ENCODE measurements at places on chromosomes 1 and 21.

- peak; percentile 90 for DNase-seq
These were observed 30.7 kb upstream of the KIAA1614 start for GRCh38 chr1:180881806-180882509.

DNA sequence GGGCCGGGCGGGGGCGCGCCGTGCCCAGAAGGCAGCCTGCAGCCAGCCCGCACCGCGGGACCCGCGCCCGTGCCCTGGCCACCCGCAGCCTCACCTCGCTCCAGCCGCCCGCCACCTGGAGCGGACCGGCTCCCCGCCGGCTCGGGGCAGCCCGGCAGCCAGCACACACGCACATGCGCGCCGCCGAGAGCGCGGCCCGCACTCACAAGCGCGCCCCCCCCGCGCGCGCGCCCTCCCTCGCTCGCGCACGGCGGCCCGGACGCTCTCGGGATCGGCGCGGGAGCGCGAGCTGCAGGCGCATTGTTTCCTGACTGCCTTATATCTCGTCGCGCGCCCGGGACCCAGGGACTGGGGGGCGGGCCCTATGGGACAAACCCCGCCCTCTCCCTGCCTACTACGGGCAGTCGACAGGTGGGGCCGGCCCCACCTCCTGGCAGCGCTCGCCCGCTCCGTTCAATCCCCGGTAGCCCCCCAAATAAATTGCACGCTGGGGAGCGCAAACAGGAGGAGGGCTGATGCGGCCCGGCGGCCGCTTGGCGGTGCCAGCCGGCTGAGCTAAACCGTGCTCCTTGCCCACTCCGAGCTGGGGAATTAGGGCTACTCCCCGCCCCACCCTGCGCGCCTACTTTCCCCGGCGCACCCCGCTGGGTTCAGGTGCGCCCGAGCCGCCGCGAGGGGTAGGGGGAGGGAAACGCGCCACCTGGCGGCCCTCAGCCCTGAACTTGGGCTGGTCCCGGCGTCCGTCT, at the start of gene MYCL:
Gene MYCL, minus strand, starts transcription at position 204 of the 746 bp plus-strand sequence. CDS start 483 bp downstream, outside the sequence.
- DNase-seq, result peak; percentile 90

- DNase-seq, result no peak
These were observed 79.1 kb downstream of the POFUT2 start for GRCh38 chr21:45208627-45208951.

- no peak for DNase-seq
These were observed 14.9 kb downstream of the SLC9A1 start for GRCh38 chr1:27139980-27140379.

- DNase-seq, result no peak
These were observed 23.5 kb downstream of the GLIS1 start for GRCh38 chr1:53715478-53715877.

DNA sequence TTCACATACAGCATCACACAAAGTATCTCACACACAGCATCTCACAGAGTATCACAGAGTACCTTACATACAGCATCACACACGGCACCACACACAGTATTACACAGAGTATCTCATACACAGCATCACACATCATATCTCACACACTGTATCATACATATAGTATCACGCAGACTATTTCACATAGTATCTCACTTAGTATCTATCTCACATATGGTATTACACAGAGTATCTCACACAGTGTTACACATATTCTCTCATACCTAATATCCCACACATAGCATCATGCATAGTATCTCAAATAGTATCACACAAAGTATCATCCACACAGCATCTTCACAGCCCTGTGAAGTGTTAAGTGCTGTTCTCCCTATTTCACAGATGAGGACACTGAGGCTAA, 121.5 kb upstream of the RAB4A start:
- no peak for DNase-seq

DNA sequence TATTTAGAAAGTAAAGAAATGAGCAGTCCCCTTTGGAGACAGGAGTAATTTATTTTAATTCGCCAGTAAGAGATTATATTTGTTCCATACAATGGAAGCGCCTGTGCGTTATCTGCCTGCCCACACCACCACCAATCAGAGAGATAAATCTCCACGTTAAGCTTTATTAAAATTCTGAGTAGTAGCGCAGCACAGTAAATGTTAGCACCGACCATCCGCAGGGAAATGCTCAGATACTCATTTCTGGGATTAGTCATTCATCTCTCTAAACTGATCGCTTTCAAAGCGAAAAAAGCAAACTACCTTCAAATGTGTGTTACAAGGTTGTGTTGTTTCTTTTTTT, 1.2 kb downstream of the ETS2 start:
- DNase-seq, result no peak

GRCh38 chr1:221717485-221717853, 24.4 kb downstream of the DUSP10 start:
- DNase-seq, result no peak

DNA sequence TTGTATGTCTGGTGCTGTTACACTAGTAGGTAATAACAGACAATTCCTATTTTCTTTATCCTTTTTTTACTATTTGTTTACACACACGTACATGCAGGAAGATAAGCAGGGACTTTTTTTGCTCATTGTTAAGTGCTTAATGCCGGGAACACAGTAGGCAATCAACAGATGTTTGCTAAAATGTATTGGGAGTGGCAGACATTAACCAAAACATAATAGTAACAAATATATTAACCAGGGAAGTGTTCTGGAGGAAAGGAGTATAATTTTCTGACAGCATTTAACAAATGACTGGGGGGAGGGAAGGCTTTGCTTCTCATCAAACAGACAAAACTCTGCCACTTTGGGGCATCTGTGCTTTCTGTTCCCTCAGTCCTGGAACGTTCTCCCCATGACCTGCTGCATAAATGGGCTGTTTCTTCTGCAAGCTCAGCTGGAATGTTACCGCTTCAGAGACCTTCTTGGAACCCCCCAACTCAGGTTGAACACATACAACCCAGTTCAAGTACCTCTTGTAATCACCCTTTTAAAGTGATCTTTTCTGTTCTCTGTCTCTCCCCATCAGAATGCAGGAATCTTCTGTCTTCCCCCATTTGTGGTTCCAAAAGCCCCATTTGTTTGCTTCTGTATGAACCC, 2.1 kb downstream of the CR1L start:
- no peak for DNase-seq

DNA sequence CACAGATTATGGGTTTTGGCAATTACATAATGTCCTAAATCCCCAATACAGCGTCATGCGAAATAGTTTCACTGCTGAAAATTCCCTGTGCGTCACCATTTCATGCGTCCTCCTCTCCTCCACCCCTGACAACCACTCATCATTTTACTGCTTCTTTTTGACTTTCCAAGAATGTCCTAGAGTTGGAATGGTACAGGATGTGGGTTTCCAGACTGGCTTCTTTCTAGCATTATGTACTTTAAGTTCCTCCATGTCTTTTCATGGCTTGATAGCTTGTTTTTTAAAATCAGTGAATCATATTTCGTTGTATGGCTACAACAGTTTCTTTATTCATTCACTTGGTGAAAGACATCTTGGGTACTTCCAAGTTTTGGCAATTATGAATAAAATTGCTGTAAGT, 7.4 kb downstream of the NBPF3 start:
- no peak for DNase-seq

- DNase-seq, result no peak
These were observed 72.4 kb upstream of the IFNAR2 start for GRCh38 chr21:33157303-33157702.

DNA sequence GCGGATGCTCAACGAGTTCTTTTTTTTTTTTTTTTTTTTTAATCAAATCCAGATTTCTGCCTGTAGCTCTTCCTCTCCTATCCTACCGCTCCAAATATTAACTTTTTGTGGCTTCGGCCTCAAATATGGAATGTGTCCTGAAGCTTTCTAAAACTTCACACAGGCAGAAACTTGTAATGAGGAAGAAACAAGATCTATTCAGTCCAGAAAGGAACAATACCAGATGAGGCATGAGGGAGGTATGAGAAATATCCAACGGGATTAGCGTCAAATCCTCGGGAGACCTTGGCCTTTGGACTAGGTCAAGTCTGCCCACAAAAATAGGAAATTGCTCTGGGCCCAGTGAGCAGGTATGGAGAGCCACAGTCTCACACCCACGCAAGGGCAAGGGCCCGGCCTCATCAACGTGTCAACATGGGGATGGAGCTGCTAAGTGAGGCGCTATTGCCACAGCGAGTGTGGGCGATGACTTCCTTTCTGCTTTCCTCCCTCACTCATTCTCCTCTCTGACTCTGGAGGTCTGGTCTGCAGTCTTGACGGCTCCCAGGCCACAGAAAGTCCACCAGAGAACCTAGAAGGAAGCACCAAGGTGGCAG, 66.6 kb downstream of the BCAR3 start:
- no peak for DNase-seq

- no peak for DNase-seq
These were observed 14.1 kb downstream of the F5 start for GRCh38 chr1:169572187-169572586.

- DNase-seq, result no peak
These were observed 342.1 kb downstream of the MATN1 start for GRCh38 chr1:30381266-30381665.

DNA sequence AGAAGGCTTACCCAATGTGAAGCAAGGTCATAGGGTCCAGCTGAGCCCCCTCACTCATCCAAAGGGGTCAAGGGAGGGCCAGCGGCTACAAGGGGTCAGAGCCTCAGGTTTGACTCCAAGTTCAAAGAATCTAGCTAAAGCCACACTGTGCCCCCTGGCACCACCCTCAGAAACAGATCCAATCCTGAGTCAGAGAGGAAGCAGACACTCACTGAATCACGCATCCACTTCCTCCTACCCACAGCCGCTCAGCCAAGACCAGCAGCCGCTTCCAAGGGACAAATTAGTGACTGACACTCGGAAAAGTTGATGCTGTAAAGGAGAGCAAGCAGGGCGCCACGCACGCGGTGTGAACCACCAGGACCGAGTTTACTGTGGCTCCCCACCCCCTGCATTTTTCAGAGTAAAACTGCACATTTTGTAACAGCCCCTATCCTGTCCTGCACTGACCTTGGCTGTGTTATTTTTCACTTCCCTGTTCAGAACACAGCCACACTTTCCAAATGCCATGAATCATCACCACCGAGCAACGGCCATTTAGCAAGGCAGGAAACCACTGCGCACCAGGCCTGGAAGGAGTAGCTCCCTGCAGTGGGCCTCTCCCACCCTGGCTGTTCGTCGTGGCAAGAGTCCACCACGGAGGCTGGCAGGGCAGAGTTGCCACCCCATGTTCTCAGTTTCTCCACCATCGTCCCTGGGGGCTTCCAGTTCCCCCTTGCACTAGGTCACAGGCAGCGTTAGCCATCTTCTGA, 147.8 kb downstream of the TOMM20 start:
- DNase-seq, result no peak

GRCh38 chr1:200179781-200180160, 152.3 kb downstream of the NR5A2 start:
- no peak for DNase-seq

GRCh38 chr1:247331172-247331524, 519 bp downstream of the ZNF496 start:
- DNase-seq, result no peak

GRCh38 chr1:112702420-112703261, 4.3 kb downstream of the RHOC start:
- DNase-seq, result no peak

GRCh38 chr1:21182181-21182731, 5.6 kb upstream of the EIF4G3 start:
- no peak for DNase-seq

DNA sequence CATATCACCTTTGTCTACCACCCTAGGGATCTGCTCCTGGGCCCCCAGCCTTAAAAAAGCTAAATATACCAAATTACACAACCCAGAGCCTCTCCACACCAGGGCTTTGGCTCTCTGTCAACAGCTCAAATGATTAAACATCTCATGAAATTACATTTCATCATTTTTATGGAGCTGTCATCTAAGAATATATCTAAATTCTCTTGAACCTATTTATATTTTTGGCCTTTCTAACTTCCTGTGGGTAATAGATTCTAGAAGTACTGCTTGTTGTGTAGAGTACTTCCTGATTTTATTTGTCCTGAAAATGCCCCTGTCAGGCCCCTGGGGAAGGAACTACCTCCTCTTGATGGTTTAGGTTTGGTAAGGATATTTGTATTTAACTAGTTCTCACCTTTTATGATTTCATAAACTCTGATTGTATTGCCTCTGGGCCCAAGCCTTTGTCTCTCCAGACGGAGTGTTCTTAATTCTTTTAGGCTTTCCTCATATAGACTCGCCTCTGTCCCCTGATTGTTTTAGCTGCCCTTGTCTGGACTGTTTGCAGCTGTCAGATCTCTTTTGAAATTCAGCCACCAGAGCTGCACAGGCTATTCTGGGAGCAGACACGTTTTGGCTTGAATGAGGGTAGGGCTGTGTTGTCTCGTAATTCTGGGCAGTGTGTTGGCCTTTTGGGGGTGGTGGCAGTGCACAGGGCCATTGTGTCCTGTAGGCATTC, 16.6 kb downstream of the MYOG start:
- DNase-seq, result no peak

GRCh38 chr1:155888481-155888880, 22.7 kb downstream of the RIT1 start:
- DNase-seq, result no peak

GRCh38 chr1:164780863-164781262, 221.9 kb downstream of the PBX1 start:
- DNase-seq, result no peak

- DNase-seq, result no peak
These were observed 439.3 kb downstream of the USP25 start for GRCh38 chr21:16169102-16169511.

DNA sequence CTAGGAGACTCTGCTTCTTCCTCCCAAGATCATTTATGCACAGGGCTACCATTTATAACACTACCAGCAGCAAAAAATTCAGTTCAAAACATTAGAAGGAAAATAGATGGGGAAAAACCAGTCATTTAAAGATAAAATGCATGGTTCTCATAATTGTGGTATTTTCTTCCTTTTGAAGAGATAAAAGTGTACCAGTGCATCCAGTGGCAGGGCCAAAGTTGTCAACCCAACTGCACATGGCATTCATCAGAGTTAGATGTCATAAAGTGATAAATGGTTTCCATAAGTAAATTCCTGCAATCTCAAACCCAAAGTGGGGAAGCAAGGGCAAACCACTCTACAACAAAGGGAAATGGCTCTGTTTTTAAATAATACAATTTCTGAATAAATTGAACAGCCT, 119.1 kb upstream of the DMRTA2 start:
- DNase-seq, result no peak

DNA sequence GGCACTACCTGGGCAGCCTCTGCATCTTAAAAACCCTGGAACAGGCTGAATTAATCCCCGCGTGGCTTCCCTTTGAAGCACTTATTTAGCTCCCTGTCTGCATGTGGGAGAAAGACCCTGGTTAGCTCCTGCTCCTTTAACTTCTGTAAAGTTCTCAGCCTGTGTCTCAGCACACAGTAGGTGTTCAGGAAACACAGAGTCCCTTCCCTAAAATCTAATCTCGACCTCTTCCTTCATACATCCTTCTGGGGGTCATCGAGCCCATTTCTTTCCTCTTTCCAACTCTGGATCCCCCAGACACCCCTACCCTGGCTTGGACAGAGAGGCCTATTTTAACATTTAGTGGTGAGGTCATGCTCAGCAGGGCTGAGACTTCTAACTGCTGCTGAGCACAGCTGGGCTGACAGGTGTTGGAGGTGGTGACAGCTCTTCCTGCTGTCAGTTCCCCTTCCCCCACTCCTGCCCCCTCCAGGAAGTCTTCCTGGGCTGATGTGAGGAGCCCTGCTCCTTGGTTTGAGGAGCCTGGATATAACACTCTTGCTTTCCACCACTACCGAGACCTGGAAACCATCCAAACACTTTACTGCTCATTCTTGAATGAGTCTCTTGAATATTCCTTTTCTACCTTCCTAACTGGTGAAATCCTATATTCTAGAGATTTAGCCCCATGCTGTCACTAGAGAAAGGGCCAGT, 5.3 kb downstream of the E2F2 start:
- no peak for DNase-seq

GRCh38 chr1:11429226-11429625, 49.7 kb upstream of the DISP3 start:
- no peak for DNase-seq

Data from NCI-H526 (cell line).